ENCODE measurements at places on chromosomes 6 and 20.

DNA sequence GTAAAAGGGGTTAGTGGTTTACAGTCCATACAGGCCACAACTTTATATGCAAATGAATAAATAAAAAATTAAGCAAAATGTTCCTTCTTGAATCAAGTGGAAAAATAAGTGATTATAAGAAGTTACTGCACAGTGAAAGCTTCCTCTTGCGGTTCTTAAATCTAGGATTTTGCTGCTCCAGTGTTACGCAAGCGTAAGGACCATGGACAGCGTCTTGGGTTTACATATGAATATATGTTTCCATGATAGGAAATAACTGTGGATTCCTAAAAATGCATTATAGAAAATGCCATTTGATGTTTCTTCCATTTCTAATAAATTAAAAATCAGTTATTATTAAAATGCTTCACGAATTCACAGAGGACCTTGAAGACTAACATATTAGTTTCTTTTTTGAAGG lies 176.6 kb upstream of the POU3F2 start:
- no peak for DNase-seq

GRCh38 chr20:22503577-22503976 lies 80.8 kb downstream of the FOXA2 start:
- no peak for DNase-seq

- no peak for DNase-seq
These were observed 52.0 kb downstream of the CDC5L start for GRCh38 chr6:44439270-44440045.

DNA sequence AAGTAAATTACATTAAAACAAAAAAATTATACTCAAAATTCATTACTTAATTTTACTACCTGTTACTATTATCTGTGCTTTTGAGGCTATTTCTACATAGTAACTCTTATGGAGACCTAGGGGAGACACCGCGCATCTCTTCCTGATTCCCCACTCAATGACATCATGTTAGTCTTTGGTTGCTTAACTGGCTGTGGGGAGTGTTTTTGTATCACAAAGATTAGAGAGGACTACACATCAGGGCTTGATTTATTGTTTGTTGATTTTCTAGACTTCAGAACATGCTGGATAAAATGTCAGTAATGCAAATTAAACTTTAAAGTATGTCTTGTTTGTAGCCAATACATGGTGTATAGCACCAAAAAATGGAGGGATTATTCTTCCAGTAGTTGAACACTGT lies 26.0 kb downstream of the SLC2A10 start:
- no peak for DNase-seq

GRCh38 chr6:110158479-110158878 lies 21.0 kb downstream of the WASF1 start:
- DNase-seq, result no peak

DNA sequence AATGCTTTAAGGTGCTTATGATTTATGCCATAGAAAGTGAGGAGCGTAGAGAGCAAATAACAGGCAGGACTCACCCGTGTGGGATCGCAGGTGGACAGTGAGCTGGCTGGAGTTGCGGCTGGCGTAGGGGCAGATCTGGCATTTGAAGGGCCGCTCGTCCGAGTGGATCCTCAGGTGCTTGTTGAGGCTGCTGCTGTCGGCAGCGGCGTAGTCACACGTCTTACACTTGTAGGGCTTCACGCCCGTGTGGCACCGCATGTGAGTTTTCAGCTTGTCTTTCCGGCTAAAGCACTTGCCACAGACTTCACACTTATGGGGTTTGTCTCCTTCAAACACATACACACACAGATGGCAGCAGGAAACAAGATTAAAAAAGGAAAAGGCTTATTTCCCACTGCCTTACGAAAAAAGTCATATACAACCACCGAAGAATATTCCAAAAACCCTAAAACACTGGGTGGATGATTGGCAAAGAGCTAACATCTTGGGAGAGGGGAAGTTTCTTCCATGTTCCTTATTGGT lies 31.5 kb downstream of the ZFP64 start:
- no peak for DNase-seq

- no peak for DNase-seq
These were observed 116.1 kb upstream of the CDH4 start for GRCh38 chr20:61135968-61136367.

Data from activated CD4-positive, alpha-beta T cell treated with anti-CD3 and anti-CD28 coated beads for 4 hours (primary cell).